ENCODE measurements at places on chromosomes 13 and 19.

GRCh38 chr19:2540646-2541454 lies 64.9 kb downstream of the GADD45B start:
- no peak for DNase-seq

DNA sequence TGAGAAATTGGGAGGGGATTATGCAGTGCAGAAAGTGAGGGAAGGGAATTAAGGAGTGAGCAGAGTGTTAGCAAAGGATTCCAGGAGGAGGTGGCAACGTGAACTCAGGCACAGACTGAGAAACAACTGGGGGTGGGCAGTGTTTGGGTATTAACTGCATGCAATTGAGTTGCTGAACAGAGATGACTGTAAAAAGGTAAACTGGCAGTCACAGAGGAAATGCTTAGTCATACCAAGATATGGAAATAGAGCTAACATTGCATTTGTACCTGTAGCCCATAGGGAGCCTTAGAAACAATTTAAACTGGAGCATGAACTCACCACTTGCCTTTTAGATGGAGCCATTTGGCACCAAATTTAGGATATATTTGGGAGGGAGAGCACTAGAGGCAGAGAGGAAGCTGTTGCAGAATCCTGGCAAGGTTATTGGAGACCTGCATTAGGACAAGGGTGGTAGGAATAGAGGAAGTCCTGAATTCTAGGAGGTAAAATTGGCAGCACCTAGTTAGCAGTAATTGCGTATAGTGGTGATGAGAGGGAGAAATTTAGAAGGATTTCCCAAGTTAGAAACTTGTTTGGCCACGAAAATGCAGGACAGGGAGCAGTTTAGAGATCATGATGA lies 100.6 kb upstream of the FRY start:
- peak; percentile 10 for DNase-seq

DNA sequence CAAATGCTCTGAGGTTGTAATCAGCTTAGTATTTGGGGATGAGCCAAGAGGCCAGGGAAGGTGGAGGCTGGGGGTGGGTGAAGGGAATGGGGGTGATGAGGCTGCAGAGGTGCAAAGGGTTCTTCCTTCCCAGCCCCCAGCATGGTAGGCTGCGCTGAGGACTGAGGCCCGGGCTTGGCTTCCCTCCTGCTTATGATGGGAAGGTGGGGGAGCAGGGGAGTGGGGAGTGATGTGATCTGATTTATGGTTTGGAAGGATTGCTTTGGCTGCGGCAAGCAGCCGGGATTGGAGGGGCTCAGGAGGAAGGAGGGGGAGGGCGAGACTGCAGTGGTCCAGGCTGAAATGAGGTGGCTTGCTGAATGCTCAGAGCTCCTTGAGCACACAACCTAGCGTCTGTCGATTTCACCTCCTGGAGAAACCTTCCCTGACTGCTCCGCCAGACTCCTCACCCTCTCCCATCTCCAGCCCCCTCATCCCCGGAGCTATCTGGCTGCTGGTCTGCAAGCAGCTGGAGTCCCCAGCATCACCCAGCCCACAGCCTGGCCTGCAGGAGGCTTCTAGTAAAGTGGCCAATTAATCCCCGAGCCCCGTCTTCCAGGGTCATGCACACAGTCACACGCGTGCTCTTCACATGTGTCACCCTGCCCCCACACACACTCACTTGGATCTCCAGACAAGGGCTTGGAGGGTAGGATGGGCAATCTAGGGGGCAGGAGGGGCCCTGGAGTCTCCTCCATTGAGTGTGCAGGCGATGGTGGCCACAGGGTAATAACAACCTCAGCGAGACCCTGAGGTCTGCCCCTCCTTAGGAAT lies 757 bp upstream of the CLEC11A start:
- no peak for DNase-seq

DNA sequence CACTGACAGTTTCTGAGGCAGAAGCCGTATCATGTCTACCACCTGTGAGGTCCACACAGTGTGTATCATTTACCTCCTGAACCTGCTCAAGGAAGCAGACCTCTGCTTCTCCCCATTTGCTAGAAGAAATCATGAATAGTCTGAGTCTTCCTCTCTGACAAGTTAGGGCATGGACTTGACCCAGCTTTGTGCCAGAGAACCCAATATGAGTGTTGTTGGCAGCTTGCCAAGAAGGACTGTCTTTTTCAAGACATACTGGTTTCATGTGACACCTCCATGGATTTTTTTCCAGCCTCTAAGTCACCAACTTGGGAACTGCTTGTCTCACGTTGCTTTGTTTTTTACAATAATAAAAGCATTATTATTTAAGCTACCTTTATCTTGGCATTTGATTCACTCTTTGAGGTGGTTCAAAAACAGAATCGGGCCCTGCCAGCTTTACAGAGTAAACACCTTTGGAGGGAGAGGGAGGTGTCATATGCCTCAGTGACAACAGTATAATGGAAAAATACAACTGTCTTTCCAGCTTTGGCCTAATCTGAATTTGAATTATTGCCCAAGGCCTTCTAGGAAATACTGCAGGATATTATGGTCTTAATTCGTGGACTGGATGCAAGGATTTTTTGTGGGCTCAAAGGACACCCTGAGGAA lies 9.6 kb downstream of the ZNF211 start:
- DNase-seq, result no peak
